ENCODE measurements at places on chromosomes 2 and 18. TPM values are rescaled to one million over a fixed set of nuclear protein-coding genes. Genes with fewer than 3 reads are reported as not detected.

POTEC gene
- polyA plus RNA-seq, result not detected

MAP3K2 gene
- polyA plus RNA-seq, result 19.4 TPM

FKBP1B gene
- polyA plus RNA-seq, result 3.4 TPM

NT5DC4 gene
- polyA plus RNA-seq, result not detected

IL18RAP gene
- polyA plus RNA-seq, result 0.91 TPM

LYPD6B gene
- not detected for polyA plus RNA-seq

ASIC4 gene
- 0.55 TPM for polyA plus RNA-seq

CCT4 gene
- polyA plus RNA-seq, result 128 TPM

CHRND gene
- not detected for polyA plus RNA-seq

CROCC2 gene
- 0.22 TPM for polyA plus RNA-seq

ERMN gene
- not detected for polyA plus RNA-seq

REG1B gene
- polyA plus RNA-seq, result not detected

KHK gene
- 1.9 TPM for polyA plus RNA-seq

ICOS gene
- polyA plus RNA-seq, result not detected

SNORC gene
- 0.72 TPM for polyA plus RNA-seq

SLC9A2 gene
- polyA plus RNA-seq, result 2.9 TPM

NCKAP5 gene
- 10.4 TPM for polyA plus RNA-seq

NEU2 gene
- polyA plus RNA-seq, result not detected

EVX2 gene
- not detected for polyA plus RNA-seq

NEURL3 gene
- polyA plus RNA-seq, result 0.37 TPM

CCDC102B gene
- not detected for polyA plus RNA-seq

NAT8 gene
- polyA plus RNA-seq, result 0.19 TPM

CPLX4 gene
- polyA plus RNA-seq, result not detected

CXCR2 gene
- polyA plus RNA-seq, result 0.48 TPM

PLCL1 gene
- polyA plus RNA-seq, result 18.1 TPM

ABCG8 gene
- polyA plus RNA-seq, result 0.08 TPM

CFAP65 gene
- polyA plus RNA-seq, result not detected

GALR1 gene
- polyA plus RNA-seq, result 0.03 TPM

All from muscle of arm (tissue), 14 donors.